Kasumi-1 (cell line): ENCODE measurements at places on chromosomes 2 and 18.

DNA sequence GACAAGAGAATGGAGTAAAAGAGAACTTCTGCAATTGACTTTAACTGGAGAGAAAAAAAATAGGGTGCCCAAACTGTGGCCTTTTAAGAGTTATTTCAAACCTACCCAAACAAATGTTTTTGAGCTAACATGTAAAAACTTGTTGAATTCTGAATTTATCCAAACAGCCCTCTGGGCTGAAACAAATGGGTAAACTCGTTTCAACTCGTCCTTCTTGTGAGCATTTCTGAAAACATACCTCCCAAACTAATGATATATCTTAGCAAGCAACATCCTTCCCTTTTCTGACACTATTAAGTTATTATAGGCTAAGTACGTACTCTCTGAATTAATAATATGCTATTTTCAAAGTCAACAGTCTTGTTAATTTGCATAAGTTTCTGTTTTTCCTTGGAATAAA is 793.0 kb upstream of the ACVR2A start:
- DNase-seq = no peak

GRCh38 chr18:3029215-3029952 is 16.4 kb upstream of the LPIN2 start:
- no peak for DNase-seq

DNA sequence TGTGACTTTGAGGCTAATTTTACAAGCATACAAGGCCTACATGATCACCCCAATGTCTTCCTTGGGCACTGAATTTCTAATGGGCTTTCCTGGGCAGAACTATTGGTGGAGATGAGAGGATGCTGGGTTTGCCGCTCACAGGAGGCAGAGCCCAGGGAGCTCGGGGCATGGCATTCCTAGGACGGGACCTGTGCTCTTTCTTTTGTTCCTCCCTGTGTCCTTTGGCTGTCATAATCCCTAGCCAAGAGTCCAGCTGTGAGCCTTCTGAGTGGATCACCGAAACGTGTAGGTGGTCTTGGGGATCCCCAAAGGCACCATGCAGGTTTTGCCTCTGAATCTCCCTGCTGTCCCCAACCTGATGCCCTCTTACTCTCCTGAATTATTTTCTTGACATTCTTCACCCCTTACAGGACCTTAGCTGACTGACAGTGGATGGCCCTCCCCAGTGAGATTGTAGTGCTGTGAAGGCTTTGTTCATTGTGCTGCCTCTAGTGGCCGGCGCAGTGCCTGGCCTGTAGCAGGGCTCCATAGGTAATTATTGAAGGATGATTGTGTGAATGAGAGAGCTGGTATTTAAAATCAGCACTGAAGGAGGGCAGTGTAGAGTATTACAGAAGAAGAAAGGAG is 221.9 kb downstream of the ZNF407 start:
- peak; percentile 52 for DNase-seq

- DNase-seq = no peak
These were observed 208.2 kb upstream of the ARL4C start for GRCh38 chr2:234705108-234705507.
